ENCODE measurements at places on chromosomes 1 and 21. TPM values are rescaled to one million over a fixed set of nuclear protein-coding genes. Genes with fewer than 3 reads are reported as not detected.

DNA sequence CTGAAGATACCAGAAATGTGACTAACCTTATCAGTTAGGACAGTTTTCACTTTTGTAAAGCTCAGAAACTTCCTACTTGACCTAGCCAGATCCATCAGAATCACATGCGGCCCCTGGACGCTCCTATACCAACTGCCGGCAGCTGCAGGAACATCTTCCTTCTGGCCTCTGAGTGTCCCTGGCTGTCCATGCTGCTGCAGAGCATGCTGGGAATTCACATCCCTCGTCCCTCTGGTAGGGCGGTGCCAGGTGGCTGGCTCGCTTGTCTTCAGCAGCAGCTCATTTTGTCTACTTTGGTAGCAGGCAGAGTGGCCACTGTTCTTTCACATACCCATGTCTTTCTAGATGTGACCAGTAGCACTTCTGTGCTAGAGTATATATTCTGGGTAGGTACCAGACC, 34.4 kb downstream of the HHAT start:
- no peak for DNase-seq

- no peak for DNase-seq
These were observed 9.7 kb upstream of the IGFN1 start for GRCh38 chr1:201180901-201181300.

- no peak for DNase-seq
These were observed 23.8 kb upstream of the RAP1A start for GRCh38 chr1:111595807-111596206.

DNA sequence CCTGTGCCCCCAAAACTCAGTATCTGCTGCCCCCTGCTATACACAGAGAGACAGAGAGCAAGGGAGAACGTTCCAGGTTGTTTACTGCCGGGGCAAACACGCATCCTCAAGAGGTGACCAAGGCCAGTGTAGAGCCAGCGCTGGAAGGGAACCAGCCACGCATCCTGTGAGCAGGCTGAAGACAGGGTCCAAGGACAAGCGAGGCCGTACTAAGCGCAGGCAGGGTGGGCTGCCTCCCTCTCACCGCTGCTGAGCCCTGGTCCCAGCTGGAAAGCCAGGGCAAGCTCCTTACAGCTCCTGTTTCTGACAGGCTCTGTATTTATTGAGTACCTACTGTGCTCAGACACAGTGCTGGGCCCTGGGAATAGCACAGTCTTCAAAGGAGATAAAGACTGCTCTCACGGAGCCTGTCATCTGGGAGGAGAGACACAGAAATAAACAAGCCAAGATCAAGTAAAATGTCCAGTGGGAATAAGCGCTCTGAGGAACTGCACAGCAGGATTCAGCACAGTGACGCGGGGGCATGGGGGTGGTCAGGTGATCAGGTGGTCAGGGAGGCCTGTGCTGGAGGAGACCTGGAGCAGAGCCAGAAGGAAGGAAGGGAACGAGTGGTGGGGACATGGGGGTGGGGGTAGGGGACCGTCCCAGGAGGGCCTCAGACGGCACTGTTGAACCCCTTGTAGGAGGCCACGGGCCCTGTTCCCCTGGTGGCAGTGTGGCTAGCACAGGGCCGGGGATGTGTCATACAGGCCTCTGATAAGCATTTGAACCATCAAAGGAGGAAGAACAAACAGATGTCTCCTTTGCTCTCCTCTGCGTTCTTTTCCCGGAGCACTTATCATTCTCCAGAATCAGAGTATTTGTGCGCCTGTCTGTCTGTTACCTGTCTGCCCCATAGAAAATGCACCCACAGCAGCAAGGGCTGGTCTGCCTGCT, 37.8 kb upstream of the EFHD2 start:
- DNase-seq, result no peak

DNA sequence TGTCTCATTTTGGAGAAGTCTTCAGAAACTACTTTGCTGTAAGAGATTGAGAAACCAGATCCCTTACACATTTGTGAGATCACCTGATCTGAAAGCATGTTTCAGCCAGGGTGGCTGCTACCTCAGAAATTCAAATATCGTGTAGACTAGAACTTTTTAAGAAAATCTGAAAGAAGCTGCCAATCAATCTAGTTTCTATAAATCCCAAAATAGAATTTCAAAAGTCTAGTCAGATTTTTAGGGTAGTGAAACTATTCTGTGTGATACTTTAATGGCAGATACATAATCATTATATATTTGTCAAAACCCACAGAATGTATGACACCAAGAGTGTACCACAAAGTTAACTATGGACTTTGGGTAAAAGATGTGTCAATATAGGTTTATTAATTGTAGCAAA, 79.9 kb upstream of the PLPPR5 start:
- no peak for DNase-seq

DNA sequence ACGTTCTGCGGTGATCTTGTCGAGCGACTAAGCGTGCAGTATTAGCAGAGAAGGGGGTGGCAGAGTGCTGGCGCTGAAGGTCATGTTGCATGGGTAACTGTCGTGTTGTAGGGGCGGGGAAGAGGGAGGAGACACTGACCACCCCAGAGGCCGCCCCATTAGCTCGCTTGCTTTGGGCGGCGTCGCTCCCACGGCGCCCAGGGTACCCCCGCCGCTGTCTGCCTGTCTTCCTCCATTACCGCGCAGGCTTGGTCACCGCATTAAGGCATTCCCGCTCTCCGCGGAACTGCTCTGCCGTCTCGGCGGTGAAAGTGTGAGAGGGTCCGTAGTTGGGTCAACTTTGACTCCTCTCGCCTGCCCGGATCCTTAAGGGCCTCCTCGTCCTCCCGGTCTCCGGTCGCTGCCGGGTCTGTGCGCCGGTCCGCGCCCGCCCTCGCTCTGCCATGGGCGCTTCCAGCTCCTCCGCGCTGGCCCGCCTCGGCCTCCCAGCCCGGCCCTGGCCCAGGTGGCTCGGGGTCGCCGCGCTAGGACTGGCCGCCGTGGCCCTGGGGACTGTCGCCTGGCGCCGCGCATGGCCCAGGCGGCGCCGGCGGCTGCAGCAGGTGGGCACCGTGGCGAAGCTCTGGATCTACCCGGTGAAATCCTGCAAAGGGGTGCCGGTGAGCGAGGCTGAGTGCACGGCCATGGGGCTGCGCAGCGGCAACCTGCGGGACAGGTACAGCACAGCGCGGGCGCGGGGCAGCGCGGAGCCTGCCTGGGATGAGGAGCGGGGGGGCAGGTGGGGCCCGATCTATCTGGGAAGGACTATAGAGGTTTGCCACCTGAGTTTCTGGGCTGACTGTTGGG, at the start of gene MTARC2:
MTARC2 (plus strand) TSS at position 234 of the 846 bp plus-strand sequence; CDS start at position 444, 210 bp downstream.
- DNase-seq, result peak; percentile 49

DNA sequence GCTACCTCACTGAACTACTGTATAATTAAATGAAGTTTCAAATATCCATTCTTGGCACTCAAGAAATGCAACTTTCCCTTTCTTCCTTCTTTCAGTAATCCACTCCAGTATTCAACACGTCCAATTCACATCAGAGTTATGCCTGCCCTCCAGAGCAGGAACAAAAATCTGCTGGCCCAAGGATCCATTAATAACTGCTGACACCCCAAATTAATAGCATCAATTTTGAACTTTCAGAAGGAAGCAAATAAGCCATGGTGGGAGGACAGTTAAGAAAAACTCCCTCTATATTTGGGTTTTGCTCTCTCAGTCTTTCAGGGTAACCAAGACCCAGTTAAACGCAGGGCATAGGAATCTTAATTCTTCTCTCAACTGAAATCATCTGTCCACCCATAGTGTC, 31.9 kb upstream of the TNFSF4 start:
- DNase-seq, result no peak

DNA sequence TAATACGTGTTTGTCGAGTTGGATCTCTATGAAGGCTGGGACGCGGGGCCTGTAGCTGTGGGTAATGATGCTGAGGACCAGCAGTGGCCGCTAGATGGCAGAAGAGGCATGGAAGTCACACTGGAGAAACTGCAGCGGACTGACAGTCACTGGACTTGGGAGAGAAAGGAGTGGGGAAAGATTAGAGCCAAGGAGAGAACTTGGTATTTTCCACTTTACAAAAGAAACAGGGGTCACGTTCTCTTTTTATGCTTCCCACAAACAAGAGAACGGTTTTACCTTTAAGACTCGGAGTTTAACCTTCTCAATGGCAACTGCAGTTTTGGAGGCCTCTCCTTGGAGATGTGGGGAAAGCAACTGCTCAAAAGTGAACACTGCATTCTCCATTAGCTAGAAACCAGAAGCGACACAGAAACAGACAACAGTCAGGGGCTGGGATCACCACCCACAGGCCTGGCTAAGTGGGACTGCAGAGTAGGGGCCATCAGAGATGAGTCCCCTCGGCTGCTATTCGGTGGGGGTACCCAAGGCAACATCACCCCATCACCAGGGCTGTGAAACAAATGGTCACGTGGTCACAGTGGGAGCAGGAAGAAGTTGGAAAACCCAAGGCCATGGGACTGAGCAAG, 51.1 kb upstream of the EDEM3 start:
- peak; percentile 68 for DNase-seq

- DNase-seq, result no peak
These were observed 84.3 kb upstream of the HP1BP3 start for GRCh38 chr1:20871419-20871818.

DNA sequence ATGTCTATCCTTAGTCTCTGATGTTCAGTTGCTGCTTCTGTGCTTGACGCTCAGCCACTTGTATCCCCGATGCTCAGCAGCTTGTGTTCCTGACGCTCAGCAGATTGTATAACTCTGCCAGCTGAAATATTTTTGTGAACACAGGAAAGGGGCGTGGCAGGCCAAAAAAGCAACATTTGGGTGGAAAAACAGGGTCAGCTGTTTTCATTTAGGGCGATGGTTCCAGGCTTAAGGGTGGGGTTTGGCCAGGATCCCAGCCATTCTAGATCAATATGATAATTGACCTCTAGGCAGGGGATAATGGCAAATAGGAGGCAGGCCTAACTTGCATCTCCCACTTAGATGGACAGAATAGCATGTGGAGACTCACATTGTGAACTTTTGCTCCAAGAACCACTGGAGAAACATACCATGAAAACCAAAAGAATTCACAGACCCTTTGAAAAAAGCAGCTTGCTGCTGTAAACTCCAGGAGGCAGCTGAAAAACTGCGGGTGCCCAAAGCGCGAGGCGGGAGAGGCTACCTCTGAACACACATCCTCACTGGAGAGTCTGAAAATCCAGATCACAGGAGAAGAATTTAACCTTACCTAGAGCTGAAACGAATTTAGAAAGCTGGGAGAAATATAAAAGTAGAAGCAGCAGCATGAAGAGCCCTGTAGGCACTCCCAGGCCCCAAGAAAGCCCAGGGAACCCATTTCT, 58.3 kb downstream of the ZNF648 start:
- no peak for DNase-seq

- DNase-seq, result no peak
These were observed 502 bp upstream of the SLC35A3 start for GRCh38 chr1:99969260-99969728.

DNA sequence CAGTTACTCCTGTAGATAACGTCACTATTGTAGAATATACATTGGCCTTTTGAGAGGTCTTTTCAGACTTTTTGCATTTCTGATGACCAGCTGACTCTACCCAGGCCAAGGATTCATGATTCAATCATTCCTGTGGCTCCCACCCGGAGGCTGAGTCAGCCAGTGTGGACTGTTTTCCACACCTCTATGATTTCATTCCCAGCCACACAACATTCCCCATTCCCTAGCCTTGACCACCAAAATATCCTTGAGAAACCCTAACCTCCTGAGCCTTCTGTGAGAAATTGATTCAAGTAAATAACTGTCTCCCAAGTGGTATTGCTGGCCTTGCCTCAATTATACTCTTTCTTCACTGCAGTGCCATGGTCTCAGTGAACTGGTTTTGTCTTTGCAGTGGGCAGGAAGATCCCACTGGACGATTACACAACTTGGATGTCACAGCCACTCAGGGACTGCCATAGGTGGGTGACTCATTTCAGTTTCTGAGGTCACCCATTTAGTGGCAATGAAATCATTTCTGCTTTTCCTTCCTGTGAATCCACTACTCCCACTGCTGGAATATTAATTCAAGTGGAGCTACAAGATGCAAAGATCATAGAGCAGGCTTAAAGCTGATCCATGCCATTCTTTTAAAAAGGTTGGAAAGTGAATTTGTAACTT, 518.6 kb upstream of the ZP4 start:
- DNase-seq, result no peak

Gene C1QB
- 26.3 TPM for total RNA-seq

DNA sequence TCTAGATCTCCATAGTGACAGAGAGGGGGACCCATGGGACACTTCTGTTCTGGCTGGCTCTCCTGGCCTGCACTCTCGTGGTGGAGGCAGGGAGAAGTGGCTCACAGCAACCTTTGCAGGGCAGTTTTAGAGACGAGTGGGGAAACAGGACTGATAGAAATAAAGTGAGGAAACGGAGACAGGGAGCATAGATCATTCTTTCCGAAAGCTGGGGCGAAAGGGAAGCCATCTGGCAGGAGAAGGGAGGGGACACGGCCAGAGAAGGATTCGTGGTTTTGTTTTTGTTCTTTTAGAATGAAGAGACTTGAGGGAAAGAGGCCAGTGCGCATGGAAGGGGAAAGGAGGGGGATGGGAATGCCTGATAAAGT, 3.5 kb downstream of the TIE1 start:
- DNase-seq, result no peak

DNA sequence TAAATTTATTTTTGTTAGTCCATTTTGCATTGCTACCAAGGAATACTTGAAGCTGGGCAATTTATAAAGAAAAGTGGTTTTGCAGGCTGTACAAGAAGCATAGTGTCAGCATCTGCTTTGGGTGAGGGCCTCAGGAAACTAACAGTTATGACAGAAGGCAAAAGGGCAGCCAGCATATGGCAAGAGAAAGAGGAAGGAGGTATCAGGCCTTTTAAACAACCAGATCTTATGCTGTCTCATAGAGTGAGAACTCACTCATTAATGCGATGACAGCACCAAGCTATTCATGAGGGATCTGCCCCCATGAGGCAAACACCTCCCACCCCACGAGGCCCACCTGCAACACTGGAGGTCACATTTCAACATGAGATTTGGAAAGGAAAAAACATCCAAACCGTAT, 898.4 kb downstream of the KCNT2 start:
- DNase-seq, result no peak

DNA sequence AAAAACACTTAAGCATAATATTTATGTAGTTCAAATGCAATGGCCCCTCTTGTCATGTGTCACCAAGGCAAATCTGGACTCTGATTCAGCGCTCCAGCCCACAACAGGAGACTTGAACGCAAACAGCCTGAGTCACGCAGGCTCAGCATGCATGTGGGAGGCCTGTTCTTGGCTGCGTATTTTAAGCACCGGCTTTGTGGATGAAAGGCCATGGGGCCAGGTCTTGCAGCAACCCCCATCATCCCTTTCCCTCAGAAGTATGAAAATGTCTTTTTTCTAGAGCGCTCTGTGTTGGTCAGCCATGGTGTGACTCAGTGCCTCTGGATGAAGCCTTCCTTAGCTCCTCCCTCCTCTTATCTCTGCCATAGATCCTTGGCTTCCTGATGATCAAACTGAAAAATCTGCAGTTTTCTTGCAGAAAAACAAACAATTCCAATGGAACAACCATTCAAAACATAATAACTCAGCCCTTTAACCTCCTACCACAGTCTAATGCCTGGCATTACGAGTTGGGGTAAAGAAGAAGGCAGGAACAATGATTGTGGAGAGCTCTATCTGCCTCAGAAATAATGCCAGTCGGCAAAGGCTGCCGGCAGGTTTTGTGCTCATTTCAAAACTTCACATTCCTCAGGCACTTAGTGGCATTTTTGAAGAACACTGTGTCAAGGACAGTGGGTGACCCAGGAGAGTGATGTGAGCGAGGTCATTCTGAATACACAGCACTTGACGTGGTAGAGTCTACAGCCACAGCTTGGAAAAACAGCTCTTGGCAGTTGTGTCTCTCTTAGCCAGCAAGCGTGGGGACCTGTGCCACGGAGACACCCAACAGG, 167.5 kb downstream of the CLIC6 start:
- no peak for DNase-seq
